ENCODE measurements at places on chromosomes 7 and 10.

DNA sequence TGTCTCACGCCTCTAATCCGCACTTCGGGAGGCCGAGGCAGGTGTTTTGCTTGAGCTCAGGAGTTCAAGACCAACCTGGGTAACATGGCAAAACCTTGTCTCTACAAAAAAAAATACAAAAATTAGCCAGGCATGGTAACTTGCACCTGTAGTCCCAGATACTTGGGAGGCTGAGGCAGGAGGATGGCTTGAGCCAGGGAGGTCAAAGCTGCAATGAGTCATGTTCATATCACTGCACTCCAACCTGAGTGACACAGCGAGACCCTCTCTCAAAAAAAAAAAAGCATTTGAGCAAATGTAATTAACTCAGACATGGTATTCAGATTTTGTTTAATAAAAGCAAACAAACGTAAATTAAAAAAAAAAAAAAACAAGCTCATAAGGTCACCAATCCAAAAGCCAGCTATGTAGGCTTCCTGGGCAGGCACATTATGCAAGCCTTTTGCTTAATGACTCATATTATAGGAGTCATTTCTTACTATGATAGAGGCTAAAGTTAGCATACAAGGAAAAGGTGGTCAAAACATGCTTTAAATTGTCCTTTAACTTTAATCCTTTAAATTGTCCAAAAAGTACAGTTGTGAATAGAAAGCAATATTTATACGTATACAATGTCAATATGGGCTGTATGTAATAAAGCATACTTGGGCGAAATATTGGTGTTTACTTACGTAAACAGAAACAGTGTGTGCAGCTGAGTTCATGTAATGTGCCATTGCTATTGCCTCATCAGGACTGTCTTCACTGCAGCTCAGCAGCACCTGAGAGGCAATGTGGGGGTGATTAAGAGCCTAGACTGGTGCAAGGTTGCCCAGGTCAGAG, 13.0 kb downstream of the AKR1D1 start:
- no peak for DNase-seq

DNA sequence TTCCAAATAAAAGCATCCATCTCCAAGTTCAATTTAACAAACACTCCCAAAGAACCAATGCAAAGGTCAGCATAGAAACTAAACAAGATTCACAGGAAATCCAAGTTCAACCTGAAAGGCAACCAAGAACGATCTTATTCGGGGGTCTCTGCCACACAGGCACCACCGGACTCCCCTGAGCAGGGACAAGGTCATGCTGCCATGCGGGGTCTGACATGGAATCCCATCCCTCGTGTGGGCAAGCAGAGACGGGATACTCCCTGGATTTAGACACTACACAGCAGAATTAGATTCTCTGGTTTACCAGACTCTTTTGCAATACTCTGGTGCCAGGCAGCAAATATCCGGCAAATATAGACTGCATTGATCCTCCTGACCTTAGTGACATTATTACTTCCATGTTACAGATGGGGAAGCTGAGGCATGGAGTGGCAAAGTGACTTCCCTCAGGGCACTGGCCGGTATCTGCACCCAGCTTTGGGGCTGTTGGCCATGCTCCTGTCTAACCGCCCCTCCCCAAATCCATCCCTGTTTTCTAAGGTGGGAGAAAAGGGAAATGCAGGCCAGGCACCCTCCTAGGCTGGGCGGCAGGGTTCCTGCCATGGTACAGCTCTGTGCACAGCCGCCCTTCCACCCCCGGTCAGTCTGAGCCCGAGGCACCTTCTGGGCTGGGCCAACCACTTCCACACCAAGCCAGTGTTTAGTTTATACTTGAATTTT, 111.8 kb downstream of the VIPR2 start:
- peak; percentile 8 for DNase-seq

- no peak for DNase-seq
These were observed 8.4 kb upstream of the BMPR1A start for GRCh38 chr10:86747796-86748581.

DNA sequence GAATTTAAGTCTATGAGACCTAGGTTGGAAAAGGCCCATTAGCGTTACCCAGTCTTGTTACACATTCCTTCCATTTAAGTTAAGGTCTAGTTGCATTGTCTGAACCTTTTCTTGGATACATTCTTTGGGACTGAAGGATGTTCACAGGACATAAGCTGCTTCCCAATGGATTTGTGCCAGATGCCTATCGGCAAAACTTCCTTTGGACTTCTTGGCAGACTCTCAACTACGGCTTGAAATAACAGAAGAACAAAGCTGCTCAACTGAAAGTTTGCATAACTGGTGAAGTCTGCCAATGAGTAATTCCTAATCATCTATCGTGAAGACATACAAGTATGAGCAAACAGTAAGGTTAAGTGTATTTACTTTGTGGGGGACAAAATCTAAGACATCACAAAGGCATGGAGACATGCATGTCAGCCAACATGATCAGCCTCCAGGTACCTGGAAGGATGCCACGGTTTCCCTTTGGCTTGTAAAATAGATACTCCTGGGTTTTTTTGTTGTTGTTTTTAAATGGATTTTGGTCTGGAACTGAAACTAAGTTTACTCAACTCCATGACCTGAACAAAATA, 35.4 kb downstream of the MALSU1 start:
- DNase-seq = no peak

- no peak for DNase-seq
These were observed 117.5 kb upstream of the ANLN start for GRCh38 chr7:36272211-36272566.
